ENCODE measurements at places on chromosomes 13 and 19. TPM values are rescaled to one million over a fixed set of nuclear protein-coding genes. Genes with fewer than 3 reads are reported as not detected.

TMC4 gene
- total RNA-seq: 66.5 TPM

SIGLEC5 gene
- total RNA-seq: not detected

DNA sequence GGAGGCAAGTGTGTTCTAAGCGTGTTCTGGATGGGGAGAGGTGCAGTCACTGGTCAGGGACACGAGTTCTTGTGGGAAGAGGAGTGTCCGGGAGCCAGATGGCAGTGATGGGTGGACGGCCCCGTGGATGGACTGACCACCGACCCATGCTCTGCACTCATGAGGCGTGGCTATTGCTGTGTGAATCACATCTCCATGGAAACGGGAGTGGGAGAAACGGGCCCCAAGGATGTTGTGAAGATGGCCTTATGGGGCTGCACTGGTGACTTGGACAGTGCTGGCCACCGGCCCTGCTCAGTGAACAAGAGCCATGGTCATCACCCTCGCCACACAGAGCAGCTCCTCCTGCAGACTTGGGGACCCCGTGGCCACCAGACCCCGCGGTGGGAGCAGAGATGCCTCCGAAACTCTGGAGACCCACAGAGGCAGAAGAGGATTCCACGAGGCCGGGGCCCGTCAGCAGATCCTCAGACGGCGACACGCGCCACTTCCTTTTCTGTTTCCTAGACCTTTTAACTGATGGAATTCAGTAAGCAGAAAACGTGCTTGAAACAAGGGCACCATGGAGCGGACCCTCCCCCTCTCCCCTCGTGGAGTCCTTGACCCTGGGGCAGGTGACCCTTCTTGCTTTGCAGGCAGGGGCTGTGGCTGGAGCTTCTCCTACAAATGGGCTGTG lies 47.5 kb downstream of the GAS6 start:
- H3K27me3 ChIP-seq: no peaks in the 10 kb centered on the region
- no peak overlapping the region for H3K27ac ChIP-seq
- no peak overlapping the region for H3K4me3 ChIP-seq

LINGO3 gene
- not detected for total RNA-seq

DNA sequence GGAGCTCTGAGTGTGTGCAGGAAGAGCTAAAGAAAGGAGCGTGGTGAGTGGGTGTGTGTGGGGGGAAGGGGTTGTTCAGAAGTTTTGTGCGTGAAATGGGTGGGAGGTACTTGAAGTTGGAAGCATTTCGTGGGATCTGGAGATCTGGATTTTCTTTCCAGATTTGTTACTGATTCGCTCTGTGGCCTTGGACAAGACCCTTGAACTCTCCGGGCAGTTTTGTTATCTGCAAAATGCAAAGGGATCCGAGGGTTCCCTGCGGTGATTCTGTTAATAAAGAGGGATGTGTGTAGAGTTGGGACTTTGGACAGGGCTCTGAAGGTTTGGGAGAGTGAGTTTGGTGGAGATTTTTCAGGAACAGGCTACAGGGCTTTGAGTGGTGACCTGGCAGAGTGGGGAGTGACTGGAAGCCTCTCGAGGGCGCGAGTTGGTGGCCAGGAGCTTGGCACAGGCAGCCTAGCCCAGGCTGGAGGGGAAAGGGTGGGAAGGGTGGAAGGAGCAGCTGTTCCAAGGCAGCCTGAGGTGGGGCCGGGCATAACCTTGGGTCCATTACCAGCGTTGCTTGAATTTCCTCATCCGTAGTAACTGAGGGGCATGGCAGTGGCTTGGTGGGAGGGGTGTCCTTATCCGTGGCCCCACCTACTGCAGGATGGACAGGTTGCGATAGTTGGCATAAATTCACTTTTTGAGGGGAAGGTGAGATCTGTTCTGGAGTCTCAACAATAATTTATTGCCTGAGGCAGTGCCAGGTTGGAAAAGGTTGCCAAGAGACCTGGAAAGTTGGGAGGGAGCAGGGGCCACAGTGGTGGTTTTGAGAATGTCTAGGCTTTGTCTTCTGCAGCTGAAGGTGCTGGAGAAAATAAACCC lies 2.1 kb downstream of the ACTN4 start:
- H3K4me3 ChIP-seq: peak overlapping the region; percentile 77
- H3K27ac ChIP-seq: peak overlapping the region; percentile 87
- peaks cover 25% of the 10 kb centered on the region for H3K4me1 ChIP-seq

SUGT1 gene
- 16.9 TPM for total RNA-seq

DNA sequence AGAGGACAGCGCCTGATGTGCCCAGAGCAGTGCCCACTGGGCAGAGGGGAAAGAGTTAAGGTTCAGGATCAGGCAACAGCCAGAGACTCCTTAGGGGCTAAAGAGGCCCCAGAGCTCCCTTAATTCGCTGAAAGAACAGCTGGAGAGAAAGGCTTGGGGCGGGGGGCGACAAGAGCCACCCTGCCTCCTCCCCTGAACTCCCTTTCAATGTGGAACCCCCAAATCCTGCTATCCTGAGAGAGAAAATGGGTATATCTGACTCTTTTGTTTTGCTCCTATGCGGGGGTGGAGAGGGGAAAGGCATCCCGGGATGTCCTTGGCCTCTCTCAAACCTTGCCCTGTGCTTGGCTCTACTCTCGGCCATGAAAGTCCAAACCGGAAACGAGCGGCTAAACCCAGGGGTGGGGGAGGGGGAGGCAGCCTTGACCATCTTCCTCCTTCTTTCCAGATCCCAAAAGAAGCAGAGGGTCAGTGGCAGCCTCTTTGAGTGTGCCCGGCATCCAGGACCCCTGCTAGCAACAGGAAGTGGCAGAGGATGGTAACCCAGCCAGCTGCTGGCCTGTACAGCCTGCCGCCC lies 4.7 kb downstream of the PRKACA start:
- peaks cover 29% of the 10 kb centered on the region for H3K4me1 ChIP-seq

DNA sequence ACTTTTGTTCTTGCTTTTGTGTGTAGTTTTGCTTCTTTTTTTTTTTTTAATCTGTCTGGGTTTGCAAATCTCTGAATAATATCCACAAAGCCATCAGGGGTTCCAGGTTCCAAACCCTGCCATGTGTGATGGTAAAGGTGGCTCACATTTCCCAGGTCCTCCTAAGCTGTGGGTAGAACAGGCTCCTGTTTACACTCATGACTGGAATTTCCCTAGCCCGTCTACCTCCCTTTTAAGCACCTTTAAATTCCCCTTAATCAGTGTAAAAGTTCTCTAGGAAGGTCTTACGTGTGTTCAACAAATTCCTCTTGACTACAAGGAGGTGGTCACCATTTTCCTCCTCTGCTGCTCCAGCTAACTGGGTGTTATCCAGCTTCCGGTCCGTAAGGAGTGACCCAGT lies 62.8 kb downstream of the EFNB2 start:
- H3K4me1 ChIP-seq: peaks cover 11% of the 10 kb centered on the region
- H3K27ac ChIP-seq: no peak overlapping the region
- no peaks in the 10 kb centered on the region for H3K36me3 ChIP-seq
- DNase-seq: no peak

KLF1 gene
- total RNA-seq: not detected

ZNF8 gene
- total RNA-seq: 3.6 TPM

INTS6 gene
- 29.6 TPM for total RNA-seq

DNA sequence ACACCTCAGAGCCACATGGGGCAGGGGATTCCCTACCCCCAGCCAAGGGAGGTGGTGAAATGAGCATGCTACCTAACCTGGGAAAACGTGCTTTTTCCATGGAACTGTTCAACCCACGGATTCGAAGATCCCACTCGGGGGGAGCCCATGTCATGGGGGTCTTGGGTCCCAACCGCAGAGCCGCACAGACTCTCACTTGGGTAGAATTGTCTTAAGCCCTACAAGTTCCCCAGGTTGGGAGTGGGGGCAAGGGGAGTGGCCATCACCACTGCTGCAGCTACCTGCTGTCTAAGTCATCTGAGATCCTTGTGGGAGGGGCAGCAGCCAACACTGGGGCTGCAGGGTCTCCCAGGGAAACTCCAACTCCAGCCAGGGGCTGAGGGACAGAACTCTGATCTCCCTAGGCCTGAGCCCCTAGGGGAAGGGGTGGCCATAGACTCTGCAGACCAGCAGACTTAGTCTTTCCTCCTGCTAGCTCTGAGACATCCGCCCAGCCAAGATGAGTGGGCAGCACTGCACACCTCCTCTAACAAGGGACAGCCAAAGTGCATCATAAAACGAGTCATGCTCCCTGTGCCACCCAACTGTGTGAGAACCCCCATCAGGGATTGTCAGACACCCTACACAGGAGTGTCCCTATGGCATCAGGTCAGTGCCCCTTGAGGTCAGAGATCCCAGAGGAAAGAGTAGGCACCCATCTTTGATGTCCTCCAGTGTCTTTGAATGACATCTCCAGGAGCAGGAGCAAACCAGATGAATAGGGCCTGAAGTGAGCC lies 610.4 kb upstream of the SLITRK6 start:
- no peaks in the 10 kb centered on the region for H3K4me1 ChIP-seq
- no peaks in the 10 kb centered on the region for H3K27me3 ChIP-seq
- no peak overlapping the region for H3K4me3 ChIP-seq
- H3K27ac ChIP-seq: no peak overlapping the region
- DNase-seq: no peak
- H3K36me3 ChIP-seq: no peaks in the 10 kb centered on the region

DNA sequence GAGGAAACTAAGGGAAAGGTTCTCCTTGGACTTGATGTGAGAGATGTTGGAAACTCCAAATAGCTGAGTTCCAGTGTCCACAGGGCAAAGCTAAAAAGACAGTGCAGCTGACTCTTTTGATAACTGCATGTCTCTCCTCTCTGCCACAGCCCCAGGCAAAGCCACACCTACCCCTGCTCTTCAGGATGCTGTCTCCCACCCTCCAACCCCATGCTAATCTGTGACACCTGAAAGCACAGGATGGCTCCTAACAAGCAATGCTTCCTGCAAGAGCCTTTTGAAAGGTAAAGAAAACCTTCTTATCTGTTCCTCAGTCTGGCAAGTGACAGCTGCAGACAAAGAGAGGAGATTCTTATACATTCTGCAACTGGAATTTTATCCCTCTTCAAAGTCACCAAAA lies 14.5 kb downstream of the SLC46A3 start:
- H3K27ac ChIP-seq: no peak overlapping the region
- no peaks in the 10 kb centered on the region for H3K4me1 ChIP-seq

DNA sequence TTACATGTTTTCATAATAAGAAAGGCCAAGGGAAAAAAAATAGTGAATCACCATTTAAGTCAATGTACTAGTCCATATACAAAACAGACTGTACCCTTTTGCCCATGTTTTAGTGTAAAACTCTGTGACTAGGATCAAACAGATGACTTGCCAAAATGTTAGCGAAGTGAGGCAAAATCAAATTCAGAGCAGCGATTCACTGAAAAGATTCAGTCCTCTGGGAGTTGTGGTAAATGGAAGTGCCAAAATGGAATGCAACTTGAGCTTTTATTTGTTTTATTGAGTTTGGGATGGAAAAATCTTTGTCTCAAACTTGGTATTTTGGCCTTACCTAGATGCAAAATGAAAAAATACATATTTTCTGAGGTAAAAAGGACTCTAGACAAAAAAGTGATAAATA lies 9.1 kb downstream of the CDADC1 start:
- H3K27me3 ChIP-seq: no peaks in the 10 kb centered on the region
- no peak for DNase-seq
- no peaks in the 10 kb centered on the region for H3K36me3 ChIP-seq
- H3K27ac ChIP-seq: no peak overlapping the region
- no peak overlapping the region for H3K4me3 ChIP-seq

- no peak overlapping the region for H3K27ac ChIP-seq
- no peaks in the 10 kb centered on the region for H3K36me3 ChIP-seq
- H3K27me3 ChIP-seq: no peaks in the 10 kb centered on the region
- no peak overlapping the region for H3K4me3 ChIP-seq
Observed at GRCh38 chr13:45143346-45143751, 23.0 kb downstream of the GTF2F2 start.

UPK1A gene
- total RNA-seq: not detected

DNA sequence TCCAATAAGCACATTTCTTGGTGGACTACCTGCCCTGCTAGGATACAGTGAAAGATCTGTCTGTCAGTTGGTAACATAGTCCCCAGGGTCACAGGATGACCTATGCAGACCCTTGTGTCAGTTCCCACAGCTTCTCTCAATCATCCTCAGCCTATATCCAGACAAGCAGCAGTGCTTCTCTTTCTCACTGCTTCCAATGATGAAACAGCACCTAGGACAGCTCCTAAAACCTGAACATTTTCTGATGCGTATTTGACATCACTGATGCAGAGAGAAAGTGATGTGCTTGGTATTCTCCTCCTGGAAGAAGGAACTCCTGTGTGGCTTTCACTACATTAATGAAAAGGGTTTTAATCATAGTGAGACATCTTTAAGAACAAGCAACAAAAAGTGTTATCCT lies 43.7 kb downstream of the ZNF557 start:
- no peak overlapping the region for H3K4me3 ChIP-seq
- no peaks in the 10 kb centered on the region for H3K4me1 ChIP-seq
- no peak overlapping the region for H3K27ac ChIP-seq
- H3K36me3 ChIP-seq: peaks cover 5% of the 10 kb centered on the region
- no peak for DNase-seq

GRCh38 chr19:3979674-3980352 lies 5.5 kb downstream of the EEF2 start:
- H3K36me3 ChIP-seq: peaks cover 88% of the 10 kb centered on the region
- no peak overlapping the region for H3K27ac ChIP-seq
- peaks cover 17% of the 10 kb centered on the region for H3K4me1 ChIP-seq
- H3K27me3 ChIP-seq: no peaks in the 10 kb centered on the region

GRCh38 chr13:37934339-37935191 lies 65.0 kb upstream of the TRPC4 start:
- peak; percentile 9 for DNase-seq
- no peak overlapping the region for H3K4me3 ChIP-seq
- no peaks in the 10 kb centered on the region for H3K27me3 ChIP-seq
- H3K4me1 ChIP-seq: no peaks in the 10 kb centered on the region
- H3K27ac ChIP-seq: no peak overlapping the region

GRCh38 chr19:3108775-3109174 lies 14.6 kb downstream of the GNA11 start:
- no peaks in the 10 kb centered on the region for H3K27me3 ChIP-seq
- no peak overlapping the region for H3K4me3 ChIP-seq
- no peak for DNase-seq
- H3K27ac ChIP-seq: no peak overlapping the region

TMEM161A gene
- 11.1 TPM for total RNA-seq

GRCh38 chr19:50272263-50272897 lies 56.8 kb downstream of the KCNC3 start:
- DNase-seq: no peak
- H3K27me3 ChIP-seq: no peaks in the 10 kb centered on the region
- H3K4me3 ChIP-seq: no peak overlapping the region
- H3K27ac ChIP-seq: no peak overlapping the region
- no peaks in the 10 kb centered on the region for H3K36me3 ChIP-seq
- no peaks in the 10 kb centered on the region for H3K4me1 ChIP-seq

COL5A3 gene
- total RNA-seq: 1.3 TPM

- DNase-seq: peak; percentile 70
- H3K27ac ChIP-seq: peak overlapping the region; percentile 9
- no peaks in the 10 kb centered on the region for H3K27me3 ChIP-seq
- no peaks in the 10 kb centered on the region for H3K4me1 ChIP-seq
- no peak overlapping the region for H3K4me3 ChIP-seq
Observed at GRCh38 chr13:41306271-41307145, 4.6 kb upstream of the NAA16 start.

FPR3 gene
- 0.51 TPM for total RNA-seq
